ENCODE measurements at places on chromosomes 13 and 19.
A peak's percentile ranks its signal among the peaks of the same experiment; 100 is the strongest.

DNA sequence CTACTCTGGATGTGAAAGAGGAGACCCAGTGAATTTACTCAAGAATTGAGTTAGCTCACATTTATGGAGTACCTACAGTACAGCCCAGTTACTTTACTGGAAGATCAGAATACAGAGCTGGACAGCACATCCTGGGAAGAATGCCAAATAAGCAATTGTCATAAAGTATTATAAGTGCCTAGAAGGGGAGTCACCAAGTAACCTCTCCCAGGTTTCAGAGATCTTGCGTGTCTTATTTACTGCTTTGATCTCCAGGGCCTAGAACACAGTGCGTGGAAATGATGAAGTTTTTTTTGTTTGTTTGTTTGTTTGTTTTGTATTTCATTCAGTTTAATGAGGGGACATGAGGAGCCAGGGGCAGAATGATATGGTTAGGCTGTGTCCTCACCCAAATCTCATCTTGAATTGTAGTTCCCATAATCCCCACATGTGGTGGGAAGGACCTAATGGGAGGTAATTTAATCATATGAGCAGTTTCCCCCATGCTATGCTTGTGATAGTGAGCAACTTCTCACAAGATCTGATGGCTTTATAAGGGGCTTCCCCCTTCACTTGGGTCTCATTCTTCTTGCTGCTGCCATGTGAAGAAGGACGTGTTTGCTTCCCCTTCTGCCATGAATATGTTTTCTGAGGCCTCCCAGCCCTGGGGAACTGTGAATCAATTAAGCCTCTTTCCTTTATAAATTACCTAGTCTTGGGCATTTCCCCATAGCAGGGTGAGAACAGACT, 5.2 kb downstream of the GARRE1 start:
- peak; percentile 49 for DNase-seq

GRCh38 chr13:60788156-60788829, 391.3 kb downstream of the TDRD3 start:
- no peak for DNase-seq

GRCh38 chr13:77099415-77099814, 72.5 kb upstream of the FBXL3 start:
- DNase-seq = no peak

DNA sequence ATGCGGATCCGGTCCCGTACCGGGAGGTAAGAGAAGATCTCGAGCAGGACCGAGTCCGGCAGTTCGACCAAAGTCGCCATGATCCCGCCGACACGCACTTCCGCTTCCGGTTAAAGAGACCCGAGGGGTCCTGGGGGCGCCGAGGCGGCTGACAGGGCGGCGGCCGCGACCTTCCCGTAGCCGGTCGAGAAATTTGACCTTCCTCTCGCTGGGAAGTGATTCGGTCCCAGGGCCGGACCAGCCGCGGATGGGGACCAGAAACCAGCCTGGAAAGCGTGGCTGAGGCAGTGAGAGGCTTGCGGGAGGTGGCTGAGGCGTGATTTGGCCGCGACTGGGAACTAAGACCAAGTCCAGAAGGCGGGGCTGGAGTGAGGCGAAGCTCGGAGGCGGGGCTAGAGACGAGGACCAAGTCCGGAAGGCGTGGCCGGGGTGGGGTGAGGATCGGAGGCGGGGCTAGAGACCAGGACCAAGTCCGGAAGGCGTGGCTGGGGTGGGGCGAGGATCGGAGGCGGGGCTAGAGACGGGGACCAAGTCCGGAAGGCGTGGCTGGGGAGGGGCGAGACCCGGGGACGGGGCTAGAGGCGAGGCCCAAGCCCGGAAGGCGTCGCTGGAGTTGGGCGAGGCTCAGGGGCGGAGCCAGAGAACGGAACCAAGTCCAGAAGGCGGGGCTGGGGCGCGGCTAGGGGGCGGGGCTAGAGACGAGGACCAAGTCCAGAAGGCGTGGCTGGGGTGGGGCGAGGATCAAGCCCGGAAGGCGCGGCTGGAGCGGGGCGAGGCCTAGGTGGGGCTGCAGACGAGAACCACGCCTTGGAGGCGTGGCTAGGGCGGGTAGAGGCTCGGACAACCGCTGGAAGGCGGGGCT, at the start of gene FBXL12:
FBXL12 (minus strand) TSS at position 346 of the 862 bp plus-strand sequence; CDS start at position 80, 266 bp downstream.
- DNase-seq = peak; percentile 100

GRCh38 chr19:35266520-35267352, 2.0 kb upstream of the USF2 start:
- no peak for DNase-seq

GRCh38 chr13:37361608-37362007, 237.0 kb downstream of the POSTN start:
- no peak for DNase-seq

GRCh38 chr19:48963371-48964204, 1.5 kb upstream of the FTL start:
- peak; percentile 78 for DNase-seq

DNA sequence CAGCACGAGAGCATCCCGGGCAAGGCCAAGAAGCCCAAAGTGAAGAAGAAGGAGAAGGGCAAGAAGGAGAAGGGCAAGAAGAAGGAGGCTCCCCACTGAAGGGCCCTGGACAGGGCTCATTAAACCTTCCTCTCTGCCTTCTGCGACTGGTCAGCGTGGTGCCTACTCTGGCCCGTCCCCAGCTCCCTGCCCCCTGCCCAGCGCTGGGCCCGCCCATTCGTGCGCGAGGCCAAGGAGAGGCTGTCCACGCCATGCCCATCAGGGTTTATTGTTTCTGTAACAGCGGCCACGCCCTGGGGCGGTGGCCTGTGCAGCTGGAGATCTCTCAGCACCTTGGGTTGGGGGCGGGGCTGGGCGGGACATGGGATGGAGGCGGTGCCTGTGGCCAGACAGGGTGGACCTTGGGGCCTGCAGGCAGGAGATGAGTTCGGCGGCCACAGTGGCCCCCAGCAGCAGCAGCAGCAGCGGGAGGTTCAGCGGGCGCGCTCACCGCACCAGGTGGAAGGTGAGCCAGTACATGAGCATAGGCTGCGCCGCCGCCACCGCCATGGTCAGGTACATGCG, 897 bp downstream of the C19orf33 start:
- DNase-seq = no peak

DNA sequence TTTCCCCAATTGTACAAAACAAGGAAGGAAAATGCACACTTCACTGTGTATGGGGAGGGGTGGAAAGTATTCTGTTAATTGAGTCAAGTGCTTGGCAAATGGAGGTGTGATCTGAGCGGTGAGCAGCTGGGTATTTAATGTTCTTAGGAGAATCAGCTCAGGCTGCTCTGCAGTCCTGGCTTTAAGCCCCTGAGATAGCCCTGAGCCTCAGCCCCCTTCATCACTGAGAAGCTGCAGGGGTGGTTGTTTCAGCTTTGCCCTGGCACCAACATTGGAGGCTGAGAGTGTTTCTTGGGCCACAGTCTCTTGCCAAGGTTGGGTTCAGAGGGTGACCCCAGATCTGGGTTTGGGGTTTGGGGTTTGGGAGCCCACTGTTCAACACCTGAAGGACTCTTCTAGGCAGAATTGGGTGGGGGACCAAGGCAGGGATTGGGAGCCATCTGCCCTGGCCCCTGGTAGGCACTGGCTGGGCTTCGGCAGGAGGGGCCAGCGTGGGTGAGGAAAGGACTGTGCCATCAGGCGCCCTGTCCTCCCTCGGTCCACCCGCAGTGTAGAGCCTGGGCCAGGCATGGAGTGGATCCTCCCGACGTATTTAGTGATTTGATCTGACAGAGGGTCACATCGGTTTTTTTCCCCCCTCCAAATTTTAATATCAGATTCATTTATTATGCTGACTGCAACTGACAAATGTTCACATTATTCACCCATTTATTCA, 66.7 kb upstream of the ZNF536 start:
- DNase-seq = no peak

- DNase-seq = no peak
These were observed 64.4 kb downstream of the WASF3 start for GRCh38 chr13:26621731-26622401.

DNA sequence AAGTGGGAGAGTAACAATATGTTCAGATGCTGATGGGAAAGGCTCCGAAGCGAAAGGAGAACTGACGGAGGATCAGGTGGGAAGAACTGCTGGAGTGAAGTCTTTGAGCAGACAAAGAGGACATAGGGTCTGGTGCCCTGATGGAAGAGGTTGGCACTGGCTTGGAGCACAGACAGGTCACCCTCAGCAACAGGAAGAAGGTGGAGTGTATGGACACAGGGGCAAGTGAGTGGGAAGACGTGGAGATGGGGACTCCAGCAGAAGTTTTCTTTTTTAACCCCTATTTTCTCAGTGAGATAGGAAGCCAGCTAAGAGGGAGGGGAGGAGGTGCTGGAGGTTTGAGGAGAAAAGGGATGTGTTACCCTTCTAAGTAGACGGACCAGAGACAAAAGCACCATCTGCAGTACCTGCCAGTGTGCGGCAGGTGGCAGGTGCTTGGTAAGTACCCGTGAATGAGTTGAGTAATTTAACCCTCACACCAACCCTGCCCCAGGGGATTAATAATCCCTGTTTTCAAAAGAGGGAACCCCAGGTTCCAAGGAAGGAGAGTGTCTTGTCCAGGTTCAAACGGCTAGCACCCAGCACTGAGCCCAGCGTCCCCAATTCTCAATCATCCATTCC, 11.2 kb downstream of the HAS1 start:
- no peak for DNase-seq

DNA sequence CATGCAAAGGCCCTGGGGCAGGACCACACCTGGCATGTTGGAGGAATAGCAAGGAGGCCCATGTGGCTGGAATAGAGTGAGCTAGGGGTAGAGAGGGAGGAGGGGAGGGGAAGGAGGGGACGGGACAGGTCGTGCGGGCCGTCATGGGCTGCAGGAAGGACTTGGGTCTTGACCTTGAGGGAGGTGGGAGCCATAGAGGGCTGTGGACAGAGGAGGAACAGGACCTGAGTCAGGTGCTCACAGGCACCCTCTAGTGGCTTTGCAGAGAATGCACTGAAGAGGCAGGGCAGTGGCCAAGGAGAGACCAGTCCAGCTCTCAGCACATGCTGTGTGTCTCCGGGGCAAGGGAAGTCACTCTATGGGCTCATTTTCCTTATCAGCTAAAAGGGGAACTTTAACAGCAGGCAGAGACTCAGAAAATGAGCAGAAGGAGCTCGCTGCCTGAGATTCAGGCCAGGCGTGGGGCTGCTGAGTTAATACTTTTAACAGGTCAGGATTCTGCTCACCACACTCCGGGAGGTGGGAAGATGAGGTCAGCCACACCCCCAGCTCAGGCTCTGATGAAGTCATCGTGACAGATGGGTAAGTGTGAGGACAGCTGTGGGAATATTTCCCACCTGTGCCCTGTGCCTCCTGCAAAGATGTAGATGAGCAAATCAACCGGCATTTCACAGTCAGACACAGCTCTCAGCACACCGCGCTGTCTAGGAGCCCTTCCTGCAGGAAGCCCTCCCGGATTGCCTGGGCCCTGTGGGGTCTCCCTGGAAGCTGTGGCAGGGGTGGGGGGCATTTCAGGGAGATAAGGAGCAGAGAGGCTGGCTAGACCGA, 6.0 kb upstream of the TNFAIP8L1 start:
- DNase-seq = peak; percentile 82

GRCh38 chr19:10749435-10750384, 31.8 kb downstream of the DNM2 start:
- DNase-seq = no peak

DNA sequence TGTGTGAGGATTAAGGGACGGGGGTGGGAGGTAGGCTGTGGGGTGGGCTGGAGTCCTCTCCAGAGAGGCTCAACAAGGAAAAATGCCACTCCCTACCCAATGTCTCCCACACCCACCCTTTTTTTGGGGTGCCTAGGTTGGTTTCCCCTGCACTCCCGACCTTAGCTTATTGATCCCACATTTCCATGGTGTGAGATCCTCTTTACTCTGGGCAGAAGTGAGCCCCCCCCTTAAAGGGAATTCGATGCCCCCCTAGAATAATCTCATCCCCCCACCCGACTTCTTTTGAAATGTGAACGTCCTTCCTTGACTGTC, 5.5 kb downstream of the FOSB start:
- no peak for DNase-seq

DNA sequence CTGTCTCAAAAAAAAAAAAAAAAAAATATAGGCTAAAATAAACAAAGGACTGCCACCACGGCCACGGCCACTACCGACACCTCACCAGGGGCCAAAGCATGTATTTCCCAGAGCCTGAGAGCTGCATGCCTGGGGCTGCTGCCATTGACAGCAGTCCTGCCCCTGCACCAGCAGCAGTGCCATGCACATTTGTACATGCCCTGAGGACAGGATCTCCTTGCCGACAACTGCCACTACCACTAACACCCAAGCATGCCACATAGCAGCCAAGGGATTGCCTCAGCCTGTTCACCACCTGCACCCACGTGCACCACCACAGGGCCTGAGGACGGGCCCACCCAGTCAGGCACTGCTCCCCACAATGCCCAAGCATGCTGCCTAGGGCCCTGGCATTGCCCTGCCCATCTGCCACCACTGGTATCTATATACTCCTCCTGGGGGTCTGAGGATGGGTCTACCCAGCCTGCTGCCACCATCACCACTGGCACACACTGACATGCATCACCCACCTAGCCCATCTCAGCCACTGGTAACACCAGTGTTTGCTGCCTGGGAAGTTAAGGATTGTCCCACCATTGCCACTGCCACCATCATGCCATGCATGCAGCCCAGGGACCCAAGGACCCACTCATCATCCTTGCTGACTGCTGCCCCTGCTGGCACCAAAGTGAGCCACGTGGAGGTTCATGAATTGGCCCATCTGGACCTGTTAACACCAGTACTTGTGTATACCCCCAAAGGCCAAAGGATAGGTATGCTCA, 10.6 kb upstream of the NUP62 start:
- no peak for DNase-seq

DNA sequence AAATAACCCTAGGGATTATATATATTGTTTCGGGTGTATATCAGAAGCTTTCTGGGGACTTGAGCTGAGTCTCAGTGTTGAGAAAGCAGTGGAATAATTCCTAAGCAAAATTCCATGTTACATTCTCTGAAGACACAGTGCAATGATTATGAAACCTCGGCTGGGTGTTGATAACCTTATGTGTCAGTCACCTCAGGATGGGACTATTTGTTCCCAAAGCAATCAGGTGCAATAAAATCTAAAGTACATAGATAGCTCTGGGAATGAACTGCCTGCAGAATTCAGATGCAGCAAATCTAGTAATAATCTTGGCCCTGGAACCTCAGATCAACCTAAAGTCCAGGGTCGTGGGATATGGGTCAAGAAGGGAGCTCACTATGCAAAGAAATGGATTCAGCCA, 53.0 kb downstream of the EDNRB start:
- DNase-seq = no peak

DNA sequence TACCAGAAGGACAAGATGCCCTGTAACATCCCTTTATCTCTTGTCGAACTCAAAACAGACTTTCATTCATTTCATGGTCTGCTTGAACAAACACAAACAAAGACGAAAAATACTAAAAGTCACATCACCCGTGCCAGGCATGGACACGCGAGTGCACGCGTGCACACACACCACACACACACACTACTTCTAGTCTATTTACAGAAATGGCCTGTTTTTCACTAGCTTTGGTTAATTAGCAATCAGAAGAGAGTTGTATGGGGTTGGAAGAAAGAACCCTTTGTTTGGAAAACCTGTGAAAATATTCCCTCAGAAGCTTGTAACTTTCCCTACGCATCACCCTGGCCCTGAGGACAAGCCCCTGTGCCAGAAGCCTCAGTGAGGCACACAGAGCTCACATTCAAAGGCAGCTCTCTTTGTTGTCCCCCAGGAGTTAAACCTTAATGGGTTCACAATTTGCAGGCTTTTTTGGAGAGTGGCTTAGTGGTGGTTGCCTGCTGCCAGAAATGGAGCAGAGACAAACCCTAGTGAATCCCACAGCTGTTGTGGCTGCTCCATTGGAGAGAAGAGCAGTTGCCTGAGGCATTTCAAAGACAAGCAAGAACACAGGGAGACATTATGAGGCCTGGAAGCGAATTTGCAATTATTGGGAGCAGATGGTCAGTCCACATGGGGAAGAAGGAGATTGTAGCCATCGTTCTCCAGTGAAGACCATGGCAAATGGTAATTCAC, 55.9 kb downstream of the STARD13 start:
- DNase-seq = no peak
